ENCODE measurements at places on chromosomes 13 and 19.

DNA sequence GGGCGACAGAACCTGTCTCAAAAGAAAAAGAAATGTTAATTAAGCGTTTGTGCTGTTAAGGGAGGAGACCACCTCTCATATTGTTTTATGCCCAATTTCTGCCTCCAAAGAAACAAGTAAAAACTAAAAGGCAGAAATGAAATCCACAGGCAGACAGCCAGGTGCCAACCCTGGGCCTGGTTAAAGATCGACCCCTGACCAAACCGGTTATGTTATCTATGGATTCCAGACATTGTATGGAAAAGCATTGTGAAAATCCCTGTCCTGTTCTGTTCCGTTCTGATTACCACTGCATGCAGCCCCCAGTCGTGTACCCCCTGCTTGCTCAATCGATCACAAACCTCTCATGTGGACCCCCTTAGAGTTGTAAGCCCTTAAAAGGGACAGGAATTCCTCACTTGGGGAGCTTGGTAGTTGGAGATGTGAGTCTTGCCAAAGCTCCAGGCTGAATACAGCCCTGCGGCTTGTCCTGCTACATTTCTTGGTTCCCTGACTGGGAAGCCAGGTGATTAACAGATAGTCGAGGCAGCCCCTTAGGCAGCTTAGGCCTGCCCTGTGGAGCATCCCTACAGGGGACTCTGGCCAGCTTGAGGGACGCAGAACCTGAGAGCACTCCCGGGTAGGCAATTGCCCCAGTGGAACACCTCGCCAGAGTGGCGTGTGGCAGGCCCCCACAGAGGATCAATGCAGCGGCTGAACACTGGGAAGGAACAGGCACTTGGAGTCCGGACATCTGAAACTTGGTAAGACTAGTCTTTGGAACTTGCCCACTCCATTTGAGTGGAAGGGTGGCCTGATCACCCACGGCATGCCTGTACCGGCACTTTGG is 748 bp upstream of the ZNF552 start:
- no peak for DNase-seq

GRCh38 chr13:59094181-59094580 is 1069.5 kb downstream of the DIAPH3 start:
- no peak for DNase-seq

DNA sequence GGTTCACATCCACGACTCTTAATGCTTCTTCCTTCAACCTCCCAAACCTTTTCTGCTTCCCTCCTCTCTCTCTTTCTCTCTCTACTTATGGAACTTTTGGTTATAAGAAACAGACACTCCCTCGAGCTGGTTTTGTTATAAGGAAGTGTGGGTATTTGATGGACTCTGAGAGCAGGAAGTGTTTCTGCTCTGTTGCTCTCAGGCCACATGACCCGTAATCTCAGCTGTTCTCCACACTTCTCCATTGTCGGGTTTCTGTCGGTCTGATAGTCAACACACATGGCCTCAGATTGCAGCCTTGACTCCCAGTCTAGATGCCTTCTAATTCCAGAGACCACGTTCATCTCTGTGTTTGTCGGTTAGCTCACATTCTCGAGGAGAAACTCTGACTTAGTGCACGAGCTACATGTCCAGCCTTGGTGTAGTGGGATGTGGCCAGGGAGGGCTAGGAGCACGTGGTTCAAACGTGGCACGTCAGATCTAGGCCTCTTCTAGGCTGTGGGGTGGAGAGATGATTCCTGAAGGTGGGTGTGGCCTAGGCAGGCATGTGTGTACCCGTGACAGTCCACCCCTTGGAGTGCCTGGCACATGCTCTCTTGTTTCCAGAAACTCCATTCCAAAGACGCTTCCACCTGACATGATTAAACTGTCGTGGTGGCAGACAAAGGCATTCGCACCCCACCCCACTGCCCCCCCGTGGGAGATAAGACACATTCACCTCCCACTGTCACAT is 26.3 kb downstream of the CNFN start:
- no peak for DNase-seq

GRCh38 chr19:15292847-15293582 is 39.3 kb downstream of the BRD4 start:
- DNase-seq = no peak

DNA sequence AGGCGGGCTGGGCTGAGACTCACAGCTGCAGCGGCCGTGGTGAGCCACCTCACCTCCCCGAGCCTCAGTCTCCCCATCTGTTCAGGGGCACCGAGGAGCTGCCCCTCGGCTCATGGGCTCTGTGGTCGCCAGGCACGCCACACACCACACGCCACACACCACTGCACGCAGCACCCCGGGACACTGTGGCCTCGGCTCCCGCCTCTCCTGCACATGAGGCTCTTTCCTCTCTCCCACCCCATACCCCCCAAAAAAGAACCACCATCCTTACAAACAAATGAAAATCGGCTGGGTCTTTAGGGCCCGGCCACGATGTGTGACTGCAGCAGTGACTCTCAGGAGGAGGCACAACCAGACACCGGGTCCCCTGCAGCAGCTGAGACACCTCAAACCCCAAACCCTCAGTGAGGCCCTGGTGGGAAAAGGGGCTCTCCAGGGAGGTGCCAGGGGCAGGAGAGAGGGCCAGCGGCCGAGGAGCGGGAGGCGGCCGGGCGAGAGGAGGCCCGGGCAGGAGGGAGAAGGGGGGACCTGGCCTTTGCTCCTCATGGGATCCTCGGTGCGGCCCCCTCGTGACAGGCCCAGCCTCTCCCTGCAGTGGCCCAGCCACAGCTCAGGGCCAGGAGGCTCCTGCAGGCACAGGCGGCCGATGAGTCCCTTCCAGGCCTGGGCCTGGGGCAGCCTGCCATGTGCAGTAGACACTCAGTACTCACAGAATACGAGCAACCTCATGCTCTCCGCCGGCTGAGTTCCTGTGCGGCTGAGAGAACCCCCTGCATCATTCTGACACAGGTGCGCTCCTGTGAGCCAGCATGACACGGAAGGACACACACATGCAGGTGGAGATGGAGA is 66.3 kb downstream of the RASA3 start:
- DNase-seq = no peak

DNA sequence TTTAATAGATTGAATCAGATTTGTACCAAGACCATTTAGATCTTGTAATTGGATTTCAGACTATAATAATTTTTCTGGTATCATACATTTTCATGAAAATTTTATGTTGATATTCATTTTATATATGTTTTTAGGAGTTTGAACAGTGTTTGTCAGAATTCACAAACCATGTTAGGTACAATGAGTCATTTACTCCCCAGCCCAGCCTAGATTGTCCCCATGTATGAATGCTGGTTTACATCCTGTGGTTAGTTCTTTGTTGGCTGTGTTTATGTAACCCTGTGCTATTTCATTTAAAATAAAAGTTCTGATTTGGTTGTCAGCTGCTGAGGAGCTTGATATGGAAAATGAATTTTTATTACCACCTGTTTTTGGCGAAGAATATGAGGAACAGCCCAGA is 96.7 kb downstream of the GJA3 start:
- DNase-seq = no peak

- no peak for DNase-seq
Observed at GRCh38 chr13:75225288-75226032, 256.5 kb downstream of the TBC1D4 start.

DNA sequence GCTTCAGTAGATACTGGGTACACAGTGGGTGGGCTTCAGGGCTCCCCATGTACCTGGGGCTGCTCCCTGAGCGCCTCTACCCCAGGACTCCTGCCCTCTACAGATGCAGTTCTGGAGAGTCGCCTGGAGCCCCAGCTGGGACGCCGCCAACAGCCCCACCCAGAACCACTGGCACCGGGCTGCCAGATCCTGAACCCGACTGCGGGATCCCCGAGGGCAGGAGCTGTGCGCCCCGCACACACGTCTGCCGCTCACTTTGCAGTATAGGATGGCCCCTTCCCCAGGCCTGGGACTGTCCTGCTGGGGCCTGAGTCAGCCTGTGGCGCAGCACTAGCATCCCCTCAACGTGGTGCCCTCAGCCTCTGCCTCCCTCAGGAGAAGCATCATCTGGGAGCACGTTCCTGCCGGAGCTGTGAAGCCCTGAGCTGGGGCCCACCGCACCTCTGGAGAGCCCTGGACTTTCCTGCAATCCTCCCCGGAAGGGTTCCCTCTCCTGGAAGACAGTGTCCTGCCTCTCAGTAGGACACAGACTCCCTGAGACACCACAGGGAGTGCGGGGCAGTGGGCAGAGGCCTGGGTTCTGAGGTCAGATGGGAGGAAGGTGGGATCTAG is 3.7 kb downstream of the REXO1 start:
- DNase-seq = no peak

GRCh38 chr19:38812841-38813320 is at the start of gene LGALS4:
Gene LGALS4, minus strand, starts transcription at chr19:38812945. Its CDS starts 59 bp downstream, at chr19:38812886.
- no peak for DNase-seq

DNA sequence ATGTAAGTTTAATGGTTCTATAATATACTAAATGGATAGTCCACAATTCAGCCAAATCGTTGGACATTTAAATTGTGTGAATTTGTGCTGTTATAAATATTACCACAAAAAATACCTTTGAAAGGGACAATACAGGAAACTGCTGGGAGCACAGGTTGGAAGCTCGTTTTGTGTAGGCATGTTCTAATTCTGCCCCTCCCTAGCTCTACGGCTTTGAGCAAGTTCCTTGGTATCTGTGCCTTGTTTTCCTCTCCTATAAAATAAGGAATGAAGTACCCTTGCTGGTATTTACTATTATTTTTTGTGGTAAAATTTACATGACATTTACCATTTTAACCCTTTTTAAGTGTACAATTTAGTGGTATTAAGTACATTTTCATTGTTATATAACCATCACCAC is 102.6 kb upstream of the SLC7A1 start:
- no peak for DNase-seq

All from NCI-H1436 treated with DMSO at 0.1 percent for 48 hours (cell line).